ENCODE measurements at places on chromosomes 11 and 22. TPM values are rescaled to one million over a fixed set of nuclear protein-coding genes. Genes with fewer than 3 reads are reported as not detected.

Gene SAA4
- not detected for polyA plus RNA-seq

Gene OR52I1
- not detected for polyA plus RNA-seq

Gene RNASEH2C
- polyA plus RNA-seq = 158 TPM

Gene SLC22A25
- polyA plus RNA-seq = not detected

Gene GDPD4
- 0.52 TPM for polyA plus RNA-seq

Gene KREMEN1
- 37.2 TPM for polyA plus RNA-seq

Gene PKNOX2
- polyA plus RNA-seq = 8.1 TPM

Gene ZNF214
- polyA plus RNA-seq = 0.48 TPM

Gene DRD2
- 0.05 TPM for polyA plus RNA-seq

Gene NRIP3
- polyA plus RNA-seq = 1.00 TPM

Gene OR8G5
- not detected for polyA plus RNA-seq

Gene OR52N4
- polyA plus RNA-seq = not detected

Gene FAM180B
- polyA plus RNA-seq = 0.25 TPM

GRCh38 chr11:83051760-83052671 lies 19.7 kb downstream of the RAB30 start:
- peak; percentile 68 for DNase-seq

DNA sequence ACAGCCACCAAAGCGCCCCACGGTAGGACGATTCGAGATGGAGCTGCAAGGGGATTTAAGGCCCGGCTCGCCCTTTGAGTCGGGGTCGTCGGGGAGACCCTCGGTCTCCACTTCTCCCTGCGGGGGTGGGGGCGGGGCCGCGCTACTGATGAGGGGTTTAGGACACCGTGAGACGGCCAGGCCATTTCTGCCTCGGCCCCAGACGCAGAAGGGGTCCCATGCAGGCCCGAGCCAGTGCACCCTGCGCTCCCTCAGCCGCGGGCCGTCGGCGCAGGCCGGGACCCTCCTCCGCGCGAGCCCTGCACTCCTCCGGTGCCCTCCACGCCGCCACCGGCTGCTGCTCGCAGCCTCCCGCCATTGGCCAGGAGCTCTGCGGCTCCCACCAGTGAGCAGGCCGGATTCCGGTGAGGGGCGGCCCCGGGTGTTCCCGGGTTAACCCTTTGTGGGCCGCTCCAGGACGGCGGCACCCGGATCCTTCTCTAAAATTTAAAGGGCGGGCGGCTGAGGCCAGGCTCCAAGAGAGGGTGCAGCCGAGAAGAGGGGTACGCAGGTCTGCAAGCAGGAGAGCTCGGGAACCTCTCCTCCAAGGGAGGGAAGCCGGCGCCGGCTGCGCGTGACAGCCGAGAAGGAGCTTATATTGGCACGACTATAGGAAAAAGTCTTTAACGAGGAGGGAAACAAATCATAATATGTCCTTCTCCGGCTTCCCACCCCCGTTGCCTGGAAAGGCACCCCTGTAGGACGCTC lies 18.0 kb downstream of the CREB3L1 start:
- DNase-seq = peak; percentile 92

GRCh38 chr22:50576070-50576469 lies 2.2 kb downstream of the CPT1B start:
- DNase-seq = no peak

GRCh38 chr11:94297985-94298576 lies 6.3 kb upstream of the IZUMO1R start:
- DNase-seq = no peak

GRCh38 chr22:18024276-18024939 lies at the start of gene MICAL3:
MICAL3 (minus strand) TSS chr22:18024561; CDS start chr22:17906812, 117,749 bp downstream.
- peak; percentile 85 for DNase-seq

- DNase-seq = no peak
Observed at GRCh38 chr11:68431984-68432645, 28.4 kb upstream of the PPP6R3 start.

DNA sequence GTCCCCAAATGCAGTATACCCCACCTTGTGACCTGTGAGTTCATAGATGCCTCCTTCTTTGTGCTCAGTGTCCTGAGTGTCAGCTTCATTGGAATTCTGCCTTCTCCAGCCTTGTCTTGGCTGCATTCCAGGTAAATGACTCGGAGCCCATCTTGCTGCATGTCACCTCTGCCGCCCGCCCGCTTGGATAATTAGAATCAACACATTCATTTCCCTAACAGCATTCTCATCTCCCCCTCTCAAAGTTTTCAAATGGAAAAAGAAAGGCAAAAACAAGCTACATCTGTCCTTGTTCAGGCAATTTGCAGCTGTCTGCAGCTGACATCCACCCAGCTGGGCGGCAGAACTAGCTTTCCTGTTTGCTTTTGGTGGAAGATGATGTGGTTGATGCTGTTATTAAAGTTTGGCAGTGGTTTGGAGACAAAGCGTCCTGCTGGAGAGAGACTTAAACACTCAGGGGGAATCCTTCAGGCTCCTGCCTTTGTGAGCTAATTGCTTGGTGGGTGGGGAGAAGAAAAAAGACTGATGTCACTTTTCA lies 198.8 kb upstream of the SEZ6L start:
- DNase-seq = peak; percentile 57

DNA sequence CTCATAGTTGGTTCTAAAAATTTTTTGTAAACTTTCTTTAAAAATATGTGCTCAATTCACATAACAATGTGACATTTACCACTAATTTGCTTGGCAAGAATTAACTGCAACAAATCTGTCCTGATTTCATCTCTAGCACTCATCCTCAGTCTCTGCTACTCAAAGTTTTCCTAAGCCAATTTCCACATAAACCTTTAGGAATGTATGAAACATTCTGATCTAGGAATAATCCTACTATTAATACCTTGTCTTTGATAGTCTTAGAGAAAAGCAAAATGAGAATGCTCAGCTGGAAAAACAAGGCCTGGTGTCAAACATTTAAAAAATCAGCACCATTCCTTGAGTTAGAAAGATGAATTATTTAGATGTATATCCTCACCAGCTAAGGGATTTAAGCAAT lies 114.3 kb downstream of the CD44 start:
- no peak for DNase-seq

DNA sequence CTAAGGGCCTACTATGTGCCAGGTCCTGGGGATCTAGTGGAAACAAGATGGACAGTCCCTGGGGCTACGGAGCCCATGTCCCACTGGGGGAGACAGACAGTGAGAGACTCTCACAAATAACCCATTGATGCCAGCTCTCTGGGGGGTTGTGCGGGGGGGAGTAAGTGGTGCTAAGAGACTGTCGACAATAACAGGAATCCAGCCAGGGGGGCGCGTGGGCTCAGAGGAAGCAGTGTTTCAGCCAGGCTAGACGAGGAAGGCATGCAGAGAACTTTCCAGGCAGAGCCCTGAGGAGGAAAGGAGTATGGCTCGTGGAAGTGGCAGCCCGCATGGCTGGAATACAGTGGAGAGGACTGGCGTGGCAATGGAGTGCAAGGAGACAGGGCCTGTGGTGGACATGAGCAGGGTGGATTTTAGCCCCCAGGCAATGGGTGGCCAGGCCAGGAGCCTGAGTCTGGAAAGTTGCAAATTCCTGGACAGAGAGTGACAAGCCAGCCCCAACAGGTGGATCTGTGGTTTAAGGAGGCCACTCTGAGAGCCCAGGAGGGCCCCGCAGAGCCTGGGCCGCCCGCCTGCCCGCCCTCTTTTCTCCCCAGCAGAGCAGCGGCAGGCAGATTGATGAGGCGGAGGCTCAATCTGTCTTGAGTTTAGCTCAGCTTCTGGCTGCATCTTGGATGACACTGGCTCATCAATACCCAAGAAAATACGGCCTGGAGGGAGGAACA lies 40.0 kb upstream of the TCF20 start:
- DNase-seq = no peak

GRCh38 chr11:86247608-86248007 lies 3.1 kb downstream of the EED start:
- no peak for DNase-seq

DNA sequence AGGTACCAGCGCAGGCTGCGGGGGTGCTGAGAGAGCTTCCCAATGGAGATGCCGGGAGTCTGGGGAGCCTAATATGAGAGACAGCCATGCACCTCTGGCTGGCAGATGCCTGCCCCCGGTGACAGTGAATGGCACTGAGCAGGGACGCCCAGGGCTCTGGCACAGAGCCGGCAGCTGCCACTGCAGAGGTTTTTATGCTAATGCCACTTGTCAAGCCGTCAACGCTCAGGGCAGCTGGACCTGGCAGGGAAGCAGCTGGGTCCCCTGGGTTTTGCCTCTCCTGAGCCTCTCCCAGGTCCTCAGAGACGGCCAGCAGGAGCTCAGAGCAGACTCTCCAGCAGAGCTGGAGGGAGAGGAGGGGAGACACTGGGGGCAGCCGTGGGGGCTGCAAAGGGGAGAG lies 573.6 kb downstream of the BUD13 start:
- peak; percentile 70 for DNase-seq

DNA sequence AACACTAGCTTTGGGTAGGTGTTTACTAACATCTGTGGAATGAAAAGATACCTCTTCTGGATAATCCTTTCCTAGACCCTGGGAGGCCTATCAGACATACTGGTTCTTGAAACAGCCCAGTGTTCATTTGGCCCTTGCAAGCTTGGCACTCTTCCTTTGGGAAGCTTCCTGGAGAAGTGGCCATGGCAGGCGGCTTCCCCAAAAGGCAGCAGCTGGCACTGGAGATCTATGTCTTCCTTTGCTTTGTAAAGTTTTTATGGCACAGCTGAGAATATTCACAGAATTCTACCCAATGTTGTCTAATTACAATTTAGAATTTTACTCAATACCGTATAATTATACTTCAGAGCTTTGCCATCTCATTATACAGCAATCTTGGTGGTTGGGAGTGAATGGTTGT lies 199.2 kb upstream of the C11orf87 start:
- no peak for DNase-seq

GRCh38 chr11:35909511-35910265 lies 34.2 kb upstream of the LDLRAD3 start:
- DNase-seq = no peak

DNA sequence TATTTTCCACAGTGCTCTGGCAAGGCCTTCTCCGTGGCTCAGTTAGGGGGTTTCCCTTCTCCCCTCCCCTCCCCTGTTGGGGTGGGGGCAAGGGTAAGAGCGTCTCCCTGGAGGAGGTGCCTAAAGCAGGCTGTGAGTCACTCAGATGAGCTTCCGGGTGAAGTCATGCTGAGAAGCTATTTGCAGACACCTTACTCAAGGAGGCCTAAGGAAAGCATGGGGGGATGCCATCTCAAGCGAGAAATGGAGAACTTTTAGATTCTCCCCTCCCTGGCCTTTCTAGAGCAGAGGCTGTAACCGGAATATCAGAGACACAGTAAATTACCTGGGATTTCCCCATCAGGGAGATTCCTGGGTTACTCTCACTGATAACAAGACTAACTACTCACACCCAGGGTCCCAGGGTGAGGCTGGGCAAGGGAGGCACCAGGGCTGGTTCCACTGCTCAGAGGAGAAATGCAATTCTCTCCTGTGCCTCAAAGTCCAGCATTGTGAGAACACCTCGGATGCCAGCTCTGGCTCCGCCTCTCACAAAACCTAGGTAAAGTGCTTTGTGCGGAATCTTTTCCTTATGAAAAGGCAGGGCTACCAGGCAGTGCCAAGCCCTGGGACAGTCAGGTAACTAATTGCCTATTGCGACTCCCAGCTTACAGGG lies 123.6 kb downstream of the ABTB2 start:
- no peak for DNase-seq

GRCh38 chr11:18714443-18714780 lies 11.6 kb downstream of the IGSF22 start:
- no peak for DNase-seq

DNA sequence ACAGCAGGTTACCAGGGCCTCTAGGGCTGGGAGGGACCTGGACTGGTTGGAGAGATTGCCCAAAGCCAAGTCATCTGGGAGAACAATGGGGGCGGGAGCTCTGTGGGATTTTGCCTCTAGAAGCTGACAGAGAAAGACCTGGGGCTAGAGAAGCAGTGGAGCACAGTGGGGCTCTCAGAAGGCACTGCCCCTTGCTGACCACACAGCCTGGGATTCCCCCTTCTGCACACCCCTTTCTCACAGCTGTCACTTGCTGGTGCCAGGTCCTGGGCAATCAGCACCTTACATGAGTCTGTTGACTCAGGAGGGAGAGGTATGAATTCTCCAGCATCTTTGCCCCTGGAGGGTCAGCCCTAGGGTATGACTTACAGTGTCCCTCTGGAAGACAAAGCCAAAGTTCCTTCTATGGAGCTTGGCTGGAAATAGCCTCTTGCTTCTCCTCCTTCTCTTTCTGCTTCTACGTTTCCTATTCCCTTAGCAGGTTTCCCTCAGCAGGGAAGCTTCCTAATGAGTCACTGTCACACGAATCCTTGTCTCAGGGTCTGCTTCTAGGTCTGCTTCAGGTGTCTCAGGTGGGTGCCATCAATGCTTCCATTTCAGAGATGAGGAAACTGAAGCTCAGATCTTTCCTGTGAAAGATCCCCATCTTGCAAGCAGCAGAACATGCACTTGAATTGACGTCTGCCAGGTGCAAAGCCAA lies 27.0 kb downstream of the GDPD5 start:
- DNase-seq = no peak

- DNase-seq = no peak
Observed at GRCh38 chr11:72493426-72494108, 59.2 kb upstream of the CLPB start.

GRCh38 chr11:58301576-58301975 lies 33.5 kb upstream of the OR10W1 start:
- no peak for DNase-seq

DNA sequence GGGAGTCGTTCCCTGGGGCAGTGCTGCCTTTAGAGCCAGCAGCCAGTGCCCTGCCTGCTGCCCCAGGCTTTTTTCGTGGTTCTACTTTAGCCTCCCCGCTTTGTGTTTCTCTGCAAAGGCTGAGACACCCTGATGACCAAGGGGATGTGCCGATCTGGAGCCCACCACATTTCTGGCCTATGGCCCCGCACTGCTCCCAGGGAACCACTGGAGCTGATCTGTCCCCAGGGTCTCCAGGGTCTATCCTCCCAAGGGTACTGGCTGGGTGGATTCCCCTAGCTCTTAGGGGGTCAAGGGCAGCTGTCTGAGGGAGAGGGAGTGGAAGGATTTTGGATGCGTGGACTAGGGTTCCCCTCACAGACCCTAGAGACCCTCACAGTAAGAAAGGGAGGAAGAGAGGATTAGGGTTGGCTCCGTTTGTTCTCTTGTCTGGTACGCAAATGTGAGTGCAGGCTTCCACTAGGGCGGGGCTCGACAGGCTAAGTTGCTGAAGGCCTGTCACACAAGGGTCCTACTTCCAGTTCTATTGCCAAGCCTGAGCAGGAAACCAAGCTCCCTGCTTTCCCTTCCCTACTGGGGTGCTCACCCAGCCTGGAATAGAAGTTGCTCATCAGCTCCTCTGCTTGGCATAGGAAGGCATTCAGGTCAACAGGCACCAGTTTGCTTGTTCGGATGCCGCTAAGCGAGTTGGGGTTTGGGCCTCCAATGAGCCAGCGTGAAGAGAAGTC lies 19.3 kb downstream of the TREH start:
- no peak for DNase-seq

- peak; percentile 45 for DNase-seq
Observed at GRCh38 chr22:37032535-37033460, 13.3 kb downstream of the MPST start.

GRCh38 chr11:47328449-47329390 lies 23.8 kb downstream of the MYBPC3 start:
- DNase-seq = no peak

- no peak for DNase-seq
Observed at GRCh38 chr22:39739338-39740027, 154.1 kb downstream of the ENTHD1 start.
